GM23338 (cell line): ENCODE measurements at places on chromosomes 7 and 10. TPM values are rescaled to one million over a fixed set of nuclear protein-coding genes. Genes with fewer than 3 reads are reported as not detected.

DNA sequence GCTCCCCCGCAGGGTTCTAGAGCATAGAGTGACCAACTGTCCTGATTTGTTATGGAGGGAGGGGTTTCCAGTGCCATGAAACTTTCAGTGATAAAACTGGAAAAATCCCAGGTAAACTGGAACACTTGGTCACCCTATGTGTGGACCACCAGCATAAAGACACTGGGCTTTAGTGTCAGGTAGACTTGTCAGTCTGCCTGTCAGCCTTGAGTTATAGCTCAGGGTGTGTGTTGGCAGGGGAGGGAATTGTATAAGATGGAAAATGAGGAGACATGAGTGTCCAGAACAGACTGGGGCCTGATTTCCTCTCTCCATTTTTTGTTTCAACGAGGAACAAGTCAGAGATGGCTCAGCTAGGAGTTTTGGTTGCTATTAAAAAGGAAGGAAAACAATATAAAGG is 10.2 kb upstream of the EFCAB10 start:
- peaks cover 3% of the 10 kb centered on the region for H3K4me1 ChIP-seq
- no peak overlapping the region for H3K4me3 ChIP-seq

DNA sequence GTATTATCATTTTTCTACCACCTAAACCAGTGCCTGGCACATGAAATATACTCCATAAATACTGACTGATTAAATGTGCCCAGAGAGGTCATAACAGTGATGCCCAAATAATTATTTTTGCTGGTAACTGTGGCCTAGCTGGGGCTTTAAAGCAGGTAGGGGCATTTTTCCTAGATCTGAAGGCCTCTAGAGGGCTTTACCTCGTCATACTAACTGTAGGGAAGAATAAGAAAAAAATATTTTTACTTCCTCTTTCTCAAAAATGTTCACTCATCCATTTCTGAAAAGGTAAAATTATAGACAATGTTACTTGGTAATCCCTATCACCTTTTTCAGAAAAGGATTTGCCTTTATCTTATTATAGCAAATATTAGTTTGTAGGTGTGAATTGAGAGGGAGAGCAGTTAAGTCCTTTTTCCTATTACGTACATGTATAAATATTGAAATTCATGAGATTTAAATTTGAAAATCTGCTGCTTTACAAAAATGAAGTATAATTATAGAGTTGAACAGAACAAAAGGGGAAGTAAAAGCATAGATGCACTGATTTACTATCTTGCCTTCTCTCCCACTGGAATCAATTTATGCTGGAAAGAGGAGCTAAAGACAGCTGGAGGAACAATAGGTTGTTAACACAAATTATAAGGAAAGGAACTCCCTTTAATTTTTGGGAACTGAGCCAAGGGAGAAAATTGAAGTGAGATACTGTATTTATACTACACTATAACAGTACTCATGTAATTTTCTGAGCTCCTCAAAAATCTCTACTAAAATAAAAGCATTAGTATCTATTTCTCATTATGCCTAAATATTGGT is 71.5 kb upstream of the NOBOX start:
- DNase-seq: no peak
- no peaks in the 10 kb centered on the region for H3K27me3 ChIP-seq
- H3K4me3 ChIP-seq: no peak overlapping the region
- H3K36me3 ChIP-seq: no peaks in the 10 kb centered on the region
- H3K27ac ChIP-seq: no peak overlapping the region

DNA sequence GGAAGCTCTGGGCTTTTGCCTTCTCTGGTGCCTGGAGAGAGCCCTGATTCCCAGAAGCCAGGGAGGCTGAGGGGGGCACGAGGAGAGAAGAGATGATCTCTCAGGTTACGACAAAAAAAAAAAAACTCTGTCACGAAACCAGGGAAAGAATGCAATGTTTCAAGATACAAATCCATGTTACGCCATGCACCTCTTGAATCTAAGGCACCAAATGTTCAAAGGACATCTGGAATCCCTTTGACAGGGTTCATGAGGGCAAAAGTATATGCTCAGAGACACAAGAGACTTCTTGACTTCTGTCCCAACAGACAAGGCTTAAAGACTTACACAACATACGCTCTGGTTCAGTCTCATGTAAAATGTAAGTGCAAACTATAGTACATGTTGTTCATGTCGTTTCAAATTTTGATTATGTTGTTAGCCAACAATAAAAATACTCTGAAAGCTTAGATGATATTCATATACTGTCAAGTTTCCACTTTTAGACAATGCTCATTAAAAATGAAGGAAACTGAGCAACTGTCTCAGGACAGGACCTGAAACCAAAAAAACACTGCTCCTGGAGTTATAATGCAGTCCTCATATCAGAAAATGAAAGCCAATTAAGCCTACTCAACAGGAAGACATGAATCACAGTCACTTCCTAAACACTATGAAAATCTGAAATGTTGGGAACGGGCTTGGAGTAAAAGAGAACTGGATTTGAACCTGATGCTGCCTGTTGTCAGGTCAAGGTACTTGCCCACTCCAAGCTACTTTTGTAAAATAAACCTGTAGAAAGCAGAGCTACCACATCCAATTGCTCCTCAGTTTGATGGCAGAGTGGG is 72.3 kb downstream of the CHCHD3 start:
- no peak for DNase-seq
- no peak overlapping the region for H3K27ac ChIP-seq
- no peaks in the 10 kb centered on the region for H3K27me3 ChIP-seq
- no peaks in the 10 kb centered on the region for H3K4me1 ChIP-seq

DNA sequence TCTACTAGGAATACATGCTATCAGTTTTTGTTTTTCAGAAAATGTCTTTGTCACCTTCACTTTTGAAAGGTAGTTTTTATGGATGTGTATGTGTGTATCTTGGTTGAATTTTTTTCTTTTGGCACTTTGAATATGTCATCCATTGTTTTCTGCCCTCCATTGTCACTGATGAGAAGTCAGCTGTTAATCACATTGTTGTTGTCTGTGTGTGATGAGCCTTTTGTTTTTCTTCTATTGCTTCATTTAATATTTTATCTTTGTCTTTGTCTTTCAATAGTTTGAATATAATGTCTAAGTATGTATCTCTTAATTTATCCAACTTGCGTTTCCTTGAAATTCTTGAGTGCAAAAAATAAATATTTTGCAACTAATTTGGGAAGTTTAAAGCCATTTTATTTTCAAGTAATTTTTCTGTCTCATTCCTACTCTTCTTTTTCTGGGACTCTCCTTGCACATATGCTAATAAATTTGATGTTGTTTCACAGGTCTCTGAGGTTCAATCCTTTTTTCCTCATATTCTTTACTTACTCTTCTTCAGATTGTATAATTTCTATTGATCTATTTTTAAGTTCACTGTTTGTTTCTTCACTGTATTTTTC is 546.9 kb upstream of the GHITM start:
- H3K27me3 ChIP-seq: no peaks in the 10 kb centered on the region
- no peak overlapping the region for H3K27ac ChIP-seq
- no peaks in the 10 kb centered on the region for H3K4me1 ChIP-seq
- H3K36me3 ChIP-seq: peaks cover 13% of the 10 kb centered on the region; the same call in 1 of the 2 replicates
- no peak for DNase-seq
- H3K4me3 ChIP-seq: no peak overlapping the region

DNA sequence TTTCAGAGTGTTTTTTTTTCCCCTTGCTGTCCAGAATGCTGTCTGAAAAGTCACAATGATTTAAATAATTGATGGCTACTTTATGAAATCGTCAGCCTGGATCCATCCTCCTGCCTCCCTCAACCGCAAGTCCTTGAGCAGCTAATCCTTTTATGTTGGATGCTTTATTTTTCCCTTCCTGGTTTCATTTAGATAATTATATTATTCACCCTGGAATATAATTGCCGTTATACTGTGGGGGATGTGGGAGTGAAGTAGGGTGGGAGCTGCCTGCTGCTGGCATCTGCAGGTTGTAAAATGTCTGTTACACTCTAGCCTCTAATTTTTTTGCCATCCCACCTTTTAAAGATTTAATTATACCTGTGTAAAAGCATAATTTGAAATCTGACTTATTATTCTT is 290.5 kb upstream of the LRGUK start:
- H3K4me3 ChIP-seq: no peak overlapping the region
- no peaks in the 10 kb centered on the region for H3K36me3 ChIP-seq
- no peak overlapping the region for H3K27ac ChIP-seq
- peaks cover 3% of the 10 kb centered on the region; the same call in 1 of the 2 replicates for H3K4me1 ChIP-seq
- no peaks in the 10 kb centered on the region for H3K27me3 ChIP-seq

GRCh38 chr7:117038408-117038807 is 85.1 kb downstream of the ST7 start:
- no peaks in the 10 kb centered on the region for H3K27me3 ChIP-seq
- DNase-seq: no peak
- peaks cover 6% of the 10 kb centered on the region; the same call in 1 of the 2 replicates for H3K4me1 ChIP-seq
- 0 out of 2 replicates have a peak, but pooled peaks cover 4% of the 10 kb centered on the region for H3K36me3 ChIP-seq
- H3K4me3 ChIP-seq: no peak overlapping the region

GRCh38 chr10:93579089-93579488 is 12.6 kb downstream of the FFAR4 start:
- H3K27ac ChIP-seq: no peak overlapping the region
- no peak for DNase-seq
- no peaks in the 10 kb centered on the region for H3K36me3 ChIP-seq
- no peak overlapping the region for H3K4me3 ChIP-seq
- 0 out of 2 replicates have a peak, but pooled peaks cover 2% of the 10 kb centered on the region for H3K27me3 ChIP-seq

DNA sequence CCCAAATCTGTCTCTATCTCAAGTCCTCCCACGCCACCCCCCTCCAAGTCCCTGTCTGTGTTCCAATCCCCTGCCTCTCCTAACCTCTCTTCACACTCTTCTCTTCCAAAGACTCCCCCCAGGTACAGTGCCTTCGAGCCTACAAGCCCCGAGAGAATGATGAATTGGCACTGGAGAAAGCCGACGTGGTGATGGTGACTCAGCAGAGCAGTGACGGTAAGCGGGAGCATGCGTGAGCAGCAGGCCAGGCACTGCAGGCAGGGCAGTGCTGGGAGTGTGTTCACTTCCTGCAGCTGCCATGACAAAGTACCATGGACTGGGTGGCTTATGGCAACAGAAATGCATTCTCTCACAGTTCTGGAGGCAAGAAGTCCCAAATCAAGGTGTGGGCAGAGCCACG is 23.4 kb downstream of the ARHGEF5 start:
- H3K4me3 ChIP-seq: no peak overlapping the region
- H3K36me3 ChIP-seq: peaks cover 28% of the 10 kb centered on the region
- DNase-seq: no peak
- H3K27ac ChIP-seq: no peak overlapping the region

DNA sequence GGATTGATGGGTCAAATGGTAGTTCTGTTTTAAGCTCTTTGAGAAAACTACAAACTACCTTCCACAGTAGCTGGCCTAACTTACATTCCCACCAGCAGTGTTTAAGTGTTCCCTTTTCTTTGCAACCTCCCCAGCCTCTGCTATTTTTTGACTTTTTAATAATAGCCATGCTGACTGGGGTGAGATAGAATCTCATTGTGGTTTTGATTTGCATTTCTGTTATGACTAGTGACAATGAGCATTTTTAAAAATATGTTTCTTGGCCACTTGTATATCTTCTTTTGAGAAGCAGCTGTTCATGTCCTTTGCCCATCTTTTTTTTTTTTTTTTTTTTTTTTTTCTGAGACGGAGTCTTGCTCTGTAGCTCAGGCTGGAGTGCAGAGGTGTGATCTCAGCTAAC is 155.2 kb upstream of the BMPER start:
- peaks cover 8% of the 10 kb centered on the region for H3K4me1 ChIP-seq
- no peak overlapping the region for H3K4me3 ChIP-seq
- DNase-seq: no peak
- no peaks in the 10 kb centered on the region for H3K27me3 ChIP-seq
- no peaks in the 10 kb centered on the region for H3K36me3 ChIP-seq
- H3K27ac ChIP-seq: no peak overlapping the region

GRCh38 chr7:113128031-113128430 is 9.7 kb upstream of the SMIM30 start:
- no peaks in the 10 kb centered on the region for H3K36me3 ChIP-seq
- H3K4me1 ChIP-seq: no peaks in the 10 kb centered on the region
- DNase-seq: no peak
- H3K4me3 ChIP-seq: no peak overlapping the region
- H3K27me3 ChIP-seq: no peaks in the 10 kb centered on the region

DNA sequence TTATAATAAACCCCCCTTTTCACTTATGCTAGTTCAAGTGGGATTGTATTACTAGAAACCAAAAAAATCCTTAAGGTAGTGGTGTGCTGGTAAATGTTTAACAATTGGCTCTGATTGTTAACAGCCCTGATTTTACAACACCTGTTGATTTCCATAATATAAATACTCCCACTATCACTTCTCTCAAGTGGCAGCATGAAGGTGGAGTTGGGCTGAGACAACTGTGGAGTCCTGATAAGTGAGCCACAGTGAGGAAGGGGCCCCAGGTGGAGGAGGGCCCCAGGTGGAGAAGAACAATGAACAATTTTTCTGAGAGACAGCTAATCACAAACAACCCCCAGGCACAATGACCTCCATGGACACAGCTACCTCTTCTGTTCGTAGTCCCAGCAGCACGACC is 26.4 kb downstream of the SSMEM1 start:
- DNase-seq: no peak
- H3K4me3 ChIP-seq: no peak overlapping the region
- H3K27ac ChIP-seq: no peak overlapping the region
- no peaks in the 10 kb centered on the region for H3K4me1 ChIP-seq
- no peaks in the 10 kb centered on the region for H3K36me3 ChIP-seq

Gene STOX1
- total RNA-seq: 2.2 and 2.7 TPM in 2 replicates
